ENCODE measurements at places on chromosomes 13 and 19.

DNA sequence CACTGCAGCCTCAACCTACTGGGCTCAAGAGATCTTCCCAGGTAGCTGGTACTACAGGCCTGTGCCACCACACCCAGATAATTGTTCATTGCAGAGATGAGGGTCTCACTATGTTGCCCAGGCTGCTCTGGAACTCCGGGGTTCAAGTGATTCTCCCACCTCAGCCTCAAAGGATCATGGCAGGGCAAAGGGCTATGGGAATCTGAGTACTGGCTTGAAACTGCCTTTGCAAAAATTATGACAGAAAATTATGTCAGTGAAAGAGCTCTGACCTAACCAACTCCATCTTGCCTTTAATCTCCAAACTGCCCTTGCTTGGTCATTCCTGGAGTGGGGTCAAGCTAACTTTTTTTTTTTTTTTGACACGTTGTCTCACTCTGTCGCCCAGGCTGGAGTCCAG, 1.3 kb upstream of the DNASE2 start:
- DNase-seq = no peak

- no peak for DNase-seq
Observed at GRCh38 chr13:72246396-72246795, 379.4 kb upstream of the DACH1 start.

DNA sequence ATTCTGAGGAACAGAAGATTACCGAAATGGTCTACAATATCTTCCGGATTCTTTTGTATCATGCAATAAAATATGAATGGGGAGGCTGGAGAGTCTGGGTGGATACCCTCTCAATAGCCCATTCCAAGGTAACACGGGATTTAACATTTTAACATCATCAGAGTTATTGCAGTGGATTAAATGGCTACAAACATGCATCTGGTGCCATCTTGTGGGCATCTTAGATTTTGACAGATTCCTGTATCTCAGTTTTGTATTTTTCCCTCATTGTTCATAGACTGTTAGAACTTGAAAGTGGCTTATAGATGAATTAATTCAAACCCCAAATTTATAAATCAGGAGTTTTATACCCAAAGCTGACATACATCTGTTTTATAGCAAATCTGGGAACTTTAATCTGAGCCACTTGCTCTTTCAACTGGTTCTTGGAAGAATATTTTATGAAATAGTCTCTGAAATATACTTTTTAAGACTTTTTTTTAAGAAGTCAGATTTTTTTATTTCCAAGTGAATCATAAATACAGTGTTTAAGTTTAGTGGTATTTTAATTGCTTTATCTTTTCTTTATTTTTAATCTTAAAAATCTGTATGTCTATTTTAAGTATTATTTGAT, 215.2 kb downstream of the NBEA start:
- peak; percentile 17 for DNase-seq

DNA sequence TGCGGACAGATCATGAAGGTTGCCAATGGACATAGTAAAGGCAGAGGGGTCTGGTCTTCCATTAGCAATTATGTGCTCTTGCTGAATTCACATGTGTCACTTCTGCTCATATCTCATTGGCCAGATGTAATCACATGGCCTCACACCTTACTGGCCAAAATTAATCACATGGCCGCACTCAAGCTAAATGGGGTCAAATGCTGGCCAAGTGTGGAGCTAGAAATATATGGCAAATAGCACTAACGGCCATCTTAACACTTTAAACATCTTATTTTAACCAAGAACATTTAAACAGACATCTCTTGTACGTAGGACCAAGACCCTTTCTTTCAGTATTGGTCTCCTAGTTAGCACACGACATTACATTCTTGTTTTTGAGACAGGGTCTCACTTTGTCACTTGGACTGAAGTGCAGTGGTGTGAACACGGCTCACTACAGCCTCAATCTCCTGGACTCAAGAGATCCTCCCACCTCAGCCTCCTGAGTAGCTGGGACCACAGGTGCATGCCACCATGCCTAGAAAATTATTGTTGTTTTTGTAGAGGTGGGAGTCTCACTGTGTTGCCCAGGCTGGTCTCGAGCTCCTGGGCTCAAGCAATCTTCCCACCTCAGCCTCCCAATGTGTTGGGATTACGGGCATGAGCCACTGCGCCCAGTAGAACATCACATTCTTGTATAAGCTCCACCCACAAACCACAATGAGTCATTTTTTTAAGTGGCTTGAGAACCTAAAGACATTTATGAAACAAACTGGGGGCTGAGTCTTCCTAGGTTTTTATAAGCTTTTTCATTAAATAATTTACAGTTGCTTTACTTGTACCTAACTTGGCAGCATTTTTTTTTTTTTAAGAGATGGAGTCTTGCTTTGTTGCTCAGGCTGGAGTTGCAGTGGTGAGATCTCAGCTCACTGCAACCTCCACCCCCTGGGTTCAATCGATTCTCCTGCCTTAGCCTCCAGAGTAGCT, 2.9 kb upstream of the PTOV1 start:
- DNase-seq = no peak

DNA sequence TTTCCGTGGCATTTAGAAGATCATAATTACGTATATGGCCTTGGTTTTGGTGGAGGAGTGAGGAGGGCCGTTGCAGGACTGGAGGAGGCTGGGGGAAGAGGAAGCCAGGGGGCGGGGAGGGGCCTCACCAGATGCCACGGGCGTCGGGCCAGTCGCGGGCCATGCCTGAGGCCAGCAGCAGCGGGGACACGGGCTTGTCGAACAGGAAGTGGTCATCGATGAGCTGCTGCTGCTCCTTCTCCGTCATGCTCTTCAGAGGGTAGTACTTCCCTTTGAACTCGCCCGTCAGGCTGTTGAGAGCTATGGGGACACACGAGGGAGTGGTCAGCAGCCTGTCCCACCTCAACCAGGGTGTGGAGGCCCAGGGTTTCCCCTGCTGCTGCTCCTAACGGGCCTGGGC, 11.1 kb downstream of the CKM start:
- no peak for DNase-seq

- DNase-seq = no peak
Observed at GRCh38 chr13:51734786-51735185, 69.2 kb downstream of the DHRS12 start.

DNA sequence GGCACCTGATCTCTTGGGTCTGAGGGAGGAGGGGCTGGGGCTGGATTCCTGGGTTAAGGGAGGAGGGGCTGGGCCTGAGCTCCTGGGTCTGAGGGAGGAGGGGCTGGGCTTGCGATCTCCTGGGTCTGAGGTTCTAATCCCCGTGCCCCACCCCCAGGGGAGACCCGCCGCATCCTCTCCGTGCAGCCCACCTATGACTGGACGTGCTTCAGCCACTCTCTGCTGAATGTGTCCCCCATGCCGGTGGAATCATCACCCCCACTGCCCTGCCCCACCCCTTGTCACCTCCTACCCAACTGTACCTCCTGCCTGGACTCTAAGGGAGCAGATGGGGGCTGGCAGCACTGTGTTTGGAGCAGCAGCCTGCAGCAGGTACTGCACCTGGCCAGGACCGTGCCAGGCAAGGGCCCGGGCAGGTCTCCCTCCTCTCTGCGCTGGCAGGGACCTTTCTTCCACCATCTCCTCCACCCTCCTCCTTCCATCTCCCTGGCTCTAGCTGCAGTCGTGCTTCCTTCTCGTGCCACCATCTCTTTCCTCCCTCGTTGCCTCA, 27.1 kb downstream of the CNFN start:
- DNase-seq = no peak

GRCh38 chr13:111616203-111616602, 295.8 kb downstream of the TEX29 start:
- no peak for DNase-seq

DNA sequence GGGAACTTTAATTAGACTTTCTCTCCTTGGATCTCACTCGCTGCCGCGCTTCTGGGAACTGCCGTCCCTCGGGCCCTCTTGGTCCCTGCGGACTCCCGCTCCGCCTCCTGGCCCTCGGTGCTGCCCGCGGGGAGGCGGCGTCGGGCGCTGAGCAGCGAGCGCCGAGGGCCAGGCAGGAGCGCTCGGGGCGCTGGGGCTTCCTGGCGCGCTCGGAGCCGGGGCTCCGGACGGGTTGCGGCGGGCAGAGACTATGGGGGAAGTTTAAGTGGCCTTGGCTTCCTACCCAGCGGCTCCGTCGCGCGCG, 704 bp downstream of the CHST8 start:
- DNase-seq = no peak

GRCh38 chr13:106680796-106681472, 113.0 kb upstream of the ARGLU1 start:
- no peak for DNase-seq

DNA sequence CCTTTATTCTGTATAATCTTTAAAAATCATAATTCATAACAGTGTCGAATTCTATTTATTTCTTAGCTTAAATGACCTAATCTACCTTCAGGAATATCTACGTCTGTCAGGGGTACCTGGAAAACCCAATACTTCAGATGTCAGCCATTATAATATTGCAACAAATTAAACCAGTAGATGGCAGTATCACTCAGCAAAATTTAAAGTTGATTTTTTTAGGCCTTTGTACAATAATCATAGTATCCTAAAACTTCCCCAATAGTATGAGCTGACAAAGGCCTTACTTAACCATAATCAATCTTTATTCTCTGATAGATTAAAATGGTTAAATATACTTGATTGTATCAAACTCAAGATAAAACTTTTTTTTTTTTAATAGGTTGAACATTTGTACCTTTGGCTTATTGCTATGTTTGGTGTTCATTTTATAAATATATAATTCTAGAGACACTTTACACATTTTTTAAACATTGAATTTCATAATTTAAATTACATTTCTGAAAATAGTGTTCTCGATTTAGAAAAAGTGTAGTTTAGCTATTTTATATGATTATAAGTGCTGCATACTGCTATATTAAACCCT, 830.2 kb upstream of the SPRY2 start:
- no peak for DNase-seq

DNA sequence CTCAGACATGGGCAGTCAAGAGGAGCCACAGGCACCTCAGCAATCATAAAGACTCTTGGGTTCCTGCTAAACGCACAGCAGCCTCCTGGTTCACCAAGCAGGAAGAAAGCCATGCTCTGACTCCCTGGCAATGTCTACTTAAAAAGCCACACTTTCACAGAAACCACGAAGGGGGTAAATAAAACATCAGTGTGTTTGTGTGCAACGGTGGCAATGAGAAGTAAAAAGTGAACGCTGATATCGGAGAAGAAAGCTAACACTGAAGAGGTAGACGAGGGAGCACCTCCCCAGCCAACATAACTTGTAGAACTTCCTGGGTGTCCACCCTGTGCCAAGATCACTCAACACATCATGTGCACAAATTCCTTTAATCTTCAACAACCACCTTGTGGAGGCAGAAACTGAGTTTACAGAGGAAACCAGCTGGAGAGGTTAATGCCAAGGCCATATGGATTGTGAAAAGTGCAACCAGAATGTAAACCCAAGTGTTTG, 30.2 kb downstream of the HSPH1 start:
- DNase-seq = no peak

DNA sequence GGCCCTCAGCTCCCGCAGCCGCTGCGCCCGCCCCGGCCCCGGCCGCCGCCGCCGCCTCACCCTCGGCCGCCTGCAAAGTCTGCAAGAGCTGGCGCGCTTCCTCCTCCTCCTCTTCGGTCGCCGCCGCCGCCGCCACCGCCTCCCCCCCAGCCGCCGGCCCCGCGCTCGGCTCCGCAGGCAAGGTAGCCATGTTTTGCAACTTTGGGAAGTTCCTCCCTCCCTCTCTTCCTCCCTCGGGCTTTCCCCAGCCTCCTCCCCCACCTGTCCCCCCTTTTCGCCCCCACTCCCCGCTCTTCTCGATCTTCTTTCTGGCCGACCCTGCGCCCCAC, 433 bp downstream of the SIX5 start:
- DNase-seq = peak; percentile 74

- DNase-seq = peak; percentile 21
Observed at GRCh38 chr13:76894401-76895110, 8.4 kb upstream of the KCTD12 start.

GRCh38 chr13:21997726-21998125, 326.9 kb downstream of the FGF9 start:
- no peak for DNase-seq

DNA sequence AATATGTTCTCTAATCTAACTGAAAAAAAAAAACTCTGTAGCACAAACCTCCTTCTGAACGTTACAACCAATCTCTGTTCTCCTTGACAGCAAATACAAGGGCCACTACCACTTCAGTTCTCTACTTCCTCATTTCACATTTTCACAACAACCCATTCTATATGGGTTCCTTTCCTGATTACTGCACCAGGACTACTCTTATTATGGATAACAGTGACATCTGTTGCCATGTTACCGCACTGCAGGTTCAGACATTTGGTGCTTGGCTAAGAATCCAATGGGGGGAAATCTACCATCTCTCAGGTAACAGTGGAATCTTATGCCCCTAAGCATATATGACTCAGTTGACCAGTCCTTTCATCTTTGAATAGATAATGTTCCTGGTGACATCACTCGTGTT, 11.6 kb upstream of the FPR3 start:
- no peak for DNase-seq

GRCh38 chr19:39828654-39829032, 5.3 kb downstream of the DYRK1B start:
- DNase-seq = no peak

DNA sequence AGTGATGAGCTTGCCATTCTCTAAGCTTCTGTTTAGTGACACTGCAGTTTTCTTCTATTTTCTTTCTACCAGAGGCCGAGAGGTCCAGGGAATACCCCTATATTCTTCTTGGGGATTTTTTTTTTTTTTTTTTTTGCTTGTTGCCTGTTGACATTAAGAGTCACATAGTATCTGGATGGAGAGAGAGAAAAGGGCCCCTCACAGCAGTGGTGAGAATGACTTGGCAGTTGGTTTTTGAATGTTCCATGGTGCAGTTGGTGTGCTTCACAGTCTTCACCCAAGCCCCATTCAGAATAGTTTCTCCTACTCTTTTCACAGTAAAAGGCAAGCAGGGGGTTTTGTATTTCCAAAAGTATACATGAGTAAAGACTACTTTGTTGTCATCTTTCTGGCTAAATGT, 577.9 kb downstream of the LMO7 start:
- DNase-seq = no peak

- no peak for DNase-seq
Observed at GRCh38 chr13:113084094-113084942, 21.3 kb upstream of the F7 start.

DNA sequence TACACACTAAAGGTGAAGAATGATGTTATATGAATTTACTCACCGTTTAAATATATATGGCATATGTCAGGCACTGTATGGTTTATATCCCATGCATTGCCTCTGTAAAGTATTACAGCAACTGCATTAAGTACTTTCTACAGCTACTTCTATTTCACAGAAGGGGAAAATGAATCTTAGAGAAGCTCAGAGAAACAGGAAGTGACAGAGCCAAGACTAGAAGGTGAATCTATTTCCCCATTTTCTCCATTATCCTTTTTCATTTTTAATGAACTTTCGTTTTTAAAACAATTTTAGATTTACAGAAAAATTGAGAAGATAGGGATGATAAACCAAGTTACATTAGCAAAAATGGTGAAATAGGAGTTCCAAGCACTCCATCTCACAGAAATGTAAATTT, 863.3 kb downstream of the UQCRFS1 start:
- no peak for DNase-seq

GRCh38 chr19:56617531-56617930, 22.4 kb downstream of the ZNF71 start:
- DNase-seq = no peak

- no peak for DNase-seq
Observed at GRCh38 chr19:660793-661426, 2.1 kb downstream of the RNF126 start.

Data from CD4-positive, alpha-beta T cell (primary cell).